Cortex of kidney (tissue), 1 donor: ENCODE measurements at places on chromosomes 3 and 15.

DNA sequence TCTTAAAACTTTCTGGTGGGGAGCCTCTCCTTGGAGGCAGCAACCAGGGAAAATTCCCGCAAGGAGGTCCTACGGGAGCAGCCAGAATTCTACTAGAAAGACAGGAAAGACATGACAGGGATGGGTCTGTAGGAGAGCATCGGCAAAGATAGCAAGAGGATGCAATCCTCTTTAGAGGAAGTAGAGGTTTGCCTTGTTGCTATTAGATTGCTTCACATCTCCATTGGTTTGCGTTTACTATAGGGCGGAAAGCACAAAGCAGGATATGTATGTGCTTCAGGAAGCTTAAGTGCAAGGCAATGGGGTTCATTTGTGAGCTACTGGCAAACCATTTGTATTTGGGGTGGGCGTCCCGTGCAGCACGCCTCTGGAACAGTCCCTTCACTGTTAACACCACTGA lies 193.0 kb downstream of the RORA start:
- no peak for DNase-seq

- no peak for DNase-seq
These were observed 33.8 kb downstream of the RBMS3 start for GRCh38 chr3:29314727-29315088.

DNA sequence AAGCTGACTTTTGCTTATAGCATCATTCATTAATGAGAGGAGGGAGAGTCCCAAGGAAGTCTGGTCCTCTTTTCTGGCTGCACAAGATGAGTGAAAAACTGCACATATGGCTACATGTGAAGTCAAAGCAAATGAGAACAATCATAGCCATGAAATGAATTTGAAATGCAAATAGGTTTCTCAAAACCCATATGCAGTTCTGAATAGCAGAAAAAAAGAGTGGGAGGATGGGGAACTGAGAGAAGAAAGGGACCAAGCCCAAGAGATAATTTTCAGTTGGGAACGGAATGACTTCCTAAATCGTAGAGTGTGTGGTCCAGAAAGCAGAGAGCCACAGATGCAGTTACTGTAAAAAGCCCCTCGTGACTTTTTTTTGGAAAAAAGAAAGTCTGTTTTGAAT lies 66.3 kb downstream of the GTPBP8 start:
- DNase-seq: no peak

DNA sequence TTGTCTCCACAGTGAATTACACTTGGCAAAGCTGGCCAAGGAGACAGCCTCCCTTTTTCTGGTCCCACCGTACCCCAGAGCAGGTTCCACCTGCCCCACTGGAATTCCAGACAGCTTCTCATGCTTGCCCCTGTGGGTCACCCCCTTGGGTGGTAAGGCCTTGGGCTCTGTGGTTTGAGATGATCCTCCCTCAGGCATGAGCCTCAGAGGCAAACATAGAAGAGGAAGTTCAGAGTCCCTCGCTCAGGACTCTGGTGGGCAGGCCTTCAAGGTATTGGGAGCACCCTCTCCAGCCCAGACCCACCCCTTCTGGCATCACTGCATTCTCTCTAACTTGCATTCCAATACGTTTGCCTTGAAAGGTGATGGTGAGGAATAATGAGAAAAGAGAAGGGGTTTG lies 17.6 kb upstream of the UBA7 start:
- DNase-seq: no peak

DNA sequence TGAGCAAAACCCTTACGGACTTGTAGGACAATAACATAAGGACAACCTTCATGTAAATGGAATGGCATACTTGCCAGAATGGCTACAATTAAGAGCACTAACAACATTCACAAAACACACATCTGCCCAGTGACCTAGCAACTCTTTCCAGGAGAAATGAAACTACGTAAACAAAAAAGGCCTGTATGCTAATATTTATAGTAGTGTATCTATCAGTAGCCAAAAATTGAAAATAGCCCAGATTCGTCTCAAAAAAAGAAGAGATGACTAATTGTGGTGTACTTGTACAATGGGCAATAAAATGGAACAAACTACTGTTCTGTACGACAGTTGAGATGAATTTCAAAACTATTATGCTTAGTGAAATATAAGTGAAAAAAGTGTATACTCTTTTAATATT lies 38.4 kb downstream of the CMC1 start:
- no peak for DNase-seq

DNA sequence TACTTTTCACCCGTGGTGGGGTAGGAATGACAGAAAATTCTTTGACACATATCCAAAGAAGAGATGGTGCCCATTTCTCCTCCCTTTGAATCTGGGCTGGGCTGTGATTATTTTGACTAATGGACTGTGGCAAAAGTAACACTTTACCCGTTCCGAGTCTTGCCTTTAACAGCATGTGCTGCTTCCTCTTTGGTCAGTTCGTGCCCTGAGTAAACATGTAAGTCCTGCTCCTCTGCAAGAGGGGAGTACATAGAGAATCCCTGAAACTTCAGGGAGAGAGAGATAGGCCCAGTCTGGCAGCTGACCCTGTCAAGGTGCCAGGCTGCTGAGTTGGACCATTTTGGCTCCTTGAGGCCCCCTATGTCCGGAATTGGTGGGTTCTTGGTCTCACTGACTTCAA lies 243.1 kb downstream of the EPHB1 start:
- no peak for DNase-seq

- DNase-seq: no peak
These were observed 277.4 kb upstream of the NR2E3 start for GRCh38 chr15:71532994-71533393.

- DNase-seq: no peak
These were observed 389.1 kb upstream of the RARB start for GRCh38 chr3:25038922-25039321.
